NCI-H1694 (cell line): ENCODE measurements at places on chromosomes 3 and 15.

DNA sequence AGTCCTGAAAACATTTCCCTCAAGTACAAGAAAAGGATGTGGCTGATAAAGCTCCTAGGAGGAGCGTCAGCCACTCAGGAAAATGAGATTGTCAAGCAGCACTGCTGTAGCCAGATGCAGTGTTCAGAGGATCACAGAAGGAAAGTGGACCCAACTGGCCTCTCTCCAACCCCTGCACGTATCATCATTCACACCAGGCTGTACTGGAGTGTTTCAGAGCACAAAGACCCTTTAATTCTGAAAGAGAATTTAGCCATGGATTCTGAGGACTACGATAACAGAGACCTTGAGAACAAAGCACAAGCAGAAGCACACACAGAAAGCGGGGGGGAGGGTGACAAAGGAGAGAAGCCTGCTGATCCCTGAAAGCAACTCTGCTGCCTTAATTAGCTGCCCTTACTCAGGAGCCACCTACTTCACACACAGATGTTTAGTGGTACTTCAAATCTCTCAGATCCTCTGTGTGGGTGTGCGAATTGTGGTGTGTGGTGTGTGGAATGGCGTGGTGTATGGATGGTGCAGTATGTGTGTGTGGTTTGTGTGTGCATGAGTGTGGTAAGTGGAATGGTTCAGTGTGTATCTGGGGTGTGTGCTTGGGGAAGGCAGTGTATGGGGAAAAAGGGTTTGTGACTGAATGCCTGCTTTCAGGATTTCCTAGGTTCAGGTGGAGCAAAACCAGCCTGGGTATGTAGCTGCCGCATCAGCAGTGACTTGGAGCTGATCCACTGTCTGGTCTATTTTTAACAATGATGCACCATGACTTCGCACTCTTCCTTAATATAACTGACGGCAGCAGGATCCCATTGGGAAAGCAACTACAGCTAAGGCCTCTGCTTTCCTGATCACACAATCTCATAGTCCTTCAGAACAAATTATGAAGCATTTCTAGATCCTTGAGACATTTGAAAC is 192.5 kb downstream of the RSL24D1 start:
- no peak for DNase-seq

- no peak for DNase-seq
Measured at GRCh38 chr3:129892857-129893580, 492 bp downstream of the TMCC1 start.

- no peak for DNase-seq
Measured at GRCh38 chr3:100184948-100185570, 70.8 kb upstream of the FILIP1L start.

DNA sequence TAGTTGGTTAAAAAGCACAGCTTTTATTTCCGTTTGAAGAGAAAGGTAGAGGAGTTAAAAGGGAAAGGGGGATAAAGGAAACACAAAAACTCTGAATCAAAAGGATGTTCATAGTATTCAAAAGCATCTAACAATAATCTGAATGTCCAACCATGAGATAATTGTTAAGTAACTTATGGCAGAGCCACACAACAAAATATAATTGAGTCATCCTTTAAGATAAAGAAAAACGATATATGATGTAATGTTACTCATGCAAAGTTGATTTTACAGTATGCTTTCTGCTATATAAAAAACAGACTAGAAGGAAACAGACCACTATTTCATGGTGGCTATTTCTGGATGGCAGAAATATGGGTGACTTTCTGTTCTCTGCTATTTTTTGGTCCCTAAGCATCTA is 3.9 kb downstream of the XPC start:
- DNase-seq: no peak

GRCh38 chr3:72890166-72890925 is 2.5 kb downstream of the GXYLT2 start:
- no peak for DNase-seq
